Prostate gland (tissue), 2 donors: ENCODE measurements at places on chromosomes 16 and 17. TPM values are rescaled to one million over a fixed set of nuclear protein-coding genes. Genes with fewer than 3 reads are reported as not detected.

- H3K36me3 ChIP-seq: no peaks in the 10 kb centered on the region
- H3K4me3 ChIP-seq: no peak overlapping the region
- H3K27ac ChIP-seq: no peak overlapping the region
- DNase-seq: no peak
- no peaks in the 10 kb centered on the region for H3K27me3 ChIP-seq
- H3K4me1 ChIP-seq: no peaks in the 10 kb centered on the region
Measured at GRCh38 chr17:74633326-74633725, 9.8 kb upstream of the CD300E start.

DNA sequence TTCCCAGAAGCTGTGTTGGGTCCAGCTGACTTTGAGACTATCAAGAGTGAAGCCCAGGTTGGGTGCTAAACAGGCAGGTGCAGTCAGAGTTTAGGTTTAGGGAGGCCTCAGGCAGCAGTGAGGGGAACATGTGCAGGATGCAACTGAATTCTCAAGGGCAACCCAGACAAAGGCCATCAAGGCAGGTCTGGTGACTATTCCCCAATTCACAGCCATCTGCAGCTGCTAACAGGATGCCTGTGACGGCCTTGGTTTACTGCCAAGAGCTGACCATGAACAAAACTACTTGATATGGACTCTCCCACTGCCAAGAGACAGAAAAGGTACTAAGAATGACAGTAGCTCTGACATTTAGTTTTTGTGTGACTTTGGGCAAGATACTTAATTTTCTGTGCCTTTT, 45.2 kb upstream of the BCAR1 start:
- H3K36me3 ChIP-seq: no peaks in the 10 kb centered on the region
- H3K27me3 ChIP-seq: no peaks in the 10 kb centered on the region
- DNase-seq: no peak

DNA sequence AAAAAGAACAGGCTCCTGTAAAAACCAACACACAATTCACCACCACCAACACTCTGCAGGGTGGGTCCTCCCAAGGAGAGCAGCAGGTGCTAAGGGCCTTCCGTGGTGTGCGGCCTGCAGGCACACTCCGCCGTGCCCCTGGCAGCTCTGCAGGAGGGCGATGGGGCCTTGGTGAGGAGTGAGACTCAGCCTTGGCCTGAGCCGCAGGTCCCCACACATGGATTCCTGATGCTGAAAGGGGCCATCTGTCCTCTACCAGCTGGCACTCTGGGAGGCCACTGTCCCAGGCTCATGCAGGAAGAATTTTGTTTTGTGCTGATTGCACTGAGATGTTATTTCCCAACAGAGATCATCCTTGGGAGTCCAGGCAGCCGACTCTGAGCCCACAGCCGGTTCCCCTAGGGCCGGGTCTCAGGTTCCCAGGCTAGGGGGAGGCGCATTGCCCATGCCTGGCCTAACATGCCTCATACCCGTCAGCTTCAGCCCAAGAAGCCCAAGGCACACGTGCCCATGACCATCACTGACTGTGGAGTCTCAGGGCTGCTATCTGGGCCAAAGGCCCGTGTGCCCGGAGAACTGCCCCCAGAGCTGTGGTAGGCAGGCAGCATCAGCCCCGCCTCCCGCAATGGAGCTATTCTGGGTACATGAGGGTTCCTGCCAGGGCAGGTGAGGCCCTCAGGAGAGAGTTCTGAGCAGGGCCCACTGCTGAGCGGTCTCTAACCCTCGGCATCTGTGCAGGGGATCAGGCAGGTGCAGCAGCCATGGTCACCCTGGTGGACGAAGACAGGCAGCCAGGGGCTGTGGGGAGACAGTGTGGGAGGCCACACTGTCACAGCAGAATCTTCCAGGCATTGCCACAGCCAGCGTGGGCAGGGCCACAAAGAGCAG, 97.9 kb upstream of the ZNF469 start:
- no peaks in the 10 kb centered on the region for H3K36me3 ChIP-seq
- DNase-seq: no peak
- no peaks in the 10 kb centered on the region for H3K4me1 ChIP-seq
- no peak overlapping the region for H3K27ac ChIP-seq
- no peak overlapping the region for H3K4me3 ChIP-seq
- no peaks in the 10 kb centered on the region for H3K27me3 ChIP-seq

DNA sequence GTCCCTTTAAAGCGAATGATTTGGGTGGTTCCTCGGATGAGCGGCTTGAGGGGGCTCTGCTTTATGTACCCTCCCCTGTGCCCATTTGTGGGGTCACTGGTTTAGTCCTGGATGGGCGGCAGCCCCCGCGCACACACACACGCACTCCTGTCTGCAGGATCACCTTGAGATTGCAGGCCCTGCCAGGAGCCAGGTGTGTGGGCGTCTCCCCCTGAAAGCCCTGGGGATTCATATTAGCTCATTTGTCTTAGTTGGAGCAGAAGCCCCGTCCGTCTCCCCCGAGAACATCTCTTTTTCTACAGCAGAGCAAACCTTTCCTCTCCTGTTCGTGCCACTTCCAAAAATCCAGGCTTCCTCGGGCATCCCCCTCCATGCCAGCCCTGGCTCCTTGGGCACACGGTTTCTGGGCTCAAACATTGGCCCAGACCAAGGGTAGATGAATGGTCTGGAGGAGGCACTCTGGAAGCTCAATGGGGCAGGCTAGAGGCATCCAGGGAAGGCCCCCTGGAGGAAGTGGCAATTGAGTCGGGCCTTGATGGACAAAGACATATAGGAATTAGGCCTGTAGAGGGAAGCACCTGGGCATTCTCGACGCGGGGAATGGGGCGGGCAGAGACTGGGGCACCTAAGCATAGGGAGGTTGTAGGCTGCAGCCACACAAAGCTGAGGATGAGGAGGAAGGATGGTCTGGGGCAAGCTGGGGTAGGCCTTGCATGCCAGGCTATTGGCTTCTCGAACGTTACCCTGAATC, 218.5 kb upstream of the GSE1 start:
- H3K36me3 ChIP-seq: no peaks in the 10 kb centered on the region
- H3K4me3 ChIP-seq: no peak overlapping the region
- peaks cover 8% of the 10 kb centered on the region for H3K4me1 ChIP-seq
- no peaks in the 10 kb centered on the region for H3K27me3 ChIP-seq
- DNase-seq: no peak

PRR11 gene
- 3.2 TPM for total RNA-seq

- no peak overlapping the region for H3K27ac ChIP-seq
- H3K4me3 ChIP-seq: no peak overlapping the region
- no peaks in the 10 kb centered on the region for H3K27me3 ChIP-seq
- no peaks in the 10 kb centered on the region for H3K36me3 ChIP-seq
Measured at GRCh38 chr16:49639739-49640431, 216.0 kb downstream of the ZNF423 start.

GRCh38 chr17:13385481-13385911, 216.2 kb downstream of the HS3ST3A1 start:
- DNase-seq: no peak
- no peak overlapping the region for H3K4me3 ChIP-seq
- H3K27ac ChIP-seq: no peak overlapping the region
- H3K4me1 ChIP-seq: no peaks in the 10 kb centered on the region
- no peaks in the 10 kb centered on the region for H3K27me3 ChIP-seq

DNA sequence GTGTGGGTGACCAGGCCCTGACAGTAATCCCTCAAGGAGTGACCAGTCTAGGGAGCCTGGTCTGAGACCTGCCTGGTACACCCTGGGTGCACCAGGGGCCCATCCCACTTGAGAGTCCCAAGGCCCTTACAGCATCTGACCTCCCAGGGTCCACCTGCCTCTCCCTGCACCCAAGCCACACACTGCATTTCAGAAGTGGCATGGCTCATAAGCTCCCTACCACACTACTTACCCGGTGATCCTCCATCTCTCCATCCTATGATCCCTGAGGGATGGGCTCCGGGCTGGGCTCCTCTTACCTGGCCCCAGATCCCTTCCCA, 40.6 kb downstream of the LGALS9 start:
- no peak for DNase-seq
- no peaks in the 10 kb centered on the region for H3K4me1 ChIP-seq
- no peak overlapping the region for H3K27ac ChIP-seq
- H3K4me3 ChIP-seq: no peak overlapping the region

CIBAR2 gene
- not detected for total RNA-seq

- no peak overlapping the region for H3K4me3 ChIP-seq
- H3K4me1 ChIP-seq: no peaks in the 10 kb centered on the region
- H3K27ac ChIP-seq: no peak overlapping the region
- DNase-seq: no peak
- H3K36me3 ChIP-seq: no peaks in the 10 kb centered on the region
- H3K27me3 ChIP-seq: no peaks in the 10 kb centered on the region
Measured at GRCh38 chr16:47947723-47948122, 208.1 kb downstream of the ABCC12 start.

OR1A1 gene
- total RNA-seq: not detected

DNA sequence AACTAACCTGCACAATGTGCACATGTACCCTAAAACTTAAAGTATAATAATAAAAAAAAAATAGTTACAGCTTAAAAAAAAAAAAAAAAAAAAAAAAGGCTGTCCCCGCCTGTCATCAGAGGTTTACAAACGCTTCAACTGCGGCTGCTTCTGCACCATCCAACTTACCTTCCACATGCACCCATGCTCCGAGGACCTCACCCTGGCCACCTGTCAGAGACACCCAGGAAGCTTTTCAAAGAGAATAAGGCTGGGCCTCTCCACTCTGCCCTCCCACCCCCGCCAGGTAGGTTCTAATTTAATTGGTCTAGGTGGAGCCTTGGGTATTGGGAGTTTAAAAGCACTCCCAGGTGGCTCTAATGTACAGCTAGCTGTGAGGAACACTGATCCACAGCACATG, 64.9 kb downstream of the COPRS start:
- H3K4me1 ChIP-seq: no peaks in the 10 kb centered on the region
- H3K36me3 ChIP-seq: no peaks in the 10 kb centered on the region
- DNase-seq: no peak
- H3K27me3 ChIP-seq: no peaks in the 10 kb centered on the region

GRCh38 chr17:66620528-66620927, 214.4 kb upstream of the CACNG5 start:
- H3K4me1 ChIP-seq: no peaks in the 10 kb centered on the region
- no peaks in the 10 kb centered on the region for H3K36me3 ChIP-seq

- no peak overlapping the region for H3K27ac ChIP-seq
- no peak for DNase-seq
- H3K4me3 ChIP-seq: no peak overlapping the region
Measured at GRCh38 chr17:9236286-9237052, 215.2 kb downstream of the NTN1 start.

ITGB3 gene
- 12.4 TPM for total RNA-seq

DNA sequence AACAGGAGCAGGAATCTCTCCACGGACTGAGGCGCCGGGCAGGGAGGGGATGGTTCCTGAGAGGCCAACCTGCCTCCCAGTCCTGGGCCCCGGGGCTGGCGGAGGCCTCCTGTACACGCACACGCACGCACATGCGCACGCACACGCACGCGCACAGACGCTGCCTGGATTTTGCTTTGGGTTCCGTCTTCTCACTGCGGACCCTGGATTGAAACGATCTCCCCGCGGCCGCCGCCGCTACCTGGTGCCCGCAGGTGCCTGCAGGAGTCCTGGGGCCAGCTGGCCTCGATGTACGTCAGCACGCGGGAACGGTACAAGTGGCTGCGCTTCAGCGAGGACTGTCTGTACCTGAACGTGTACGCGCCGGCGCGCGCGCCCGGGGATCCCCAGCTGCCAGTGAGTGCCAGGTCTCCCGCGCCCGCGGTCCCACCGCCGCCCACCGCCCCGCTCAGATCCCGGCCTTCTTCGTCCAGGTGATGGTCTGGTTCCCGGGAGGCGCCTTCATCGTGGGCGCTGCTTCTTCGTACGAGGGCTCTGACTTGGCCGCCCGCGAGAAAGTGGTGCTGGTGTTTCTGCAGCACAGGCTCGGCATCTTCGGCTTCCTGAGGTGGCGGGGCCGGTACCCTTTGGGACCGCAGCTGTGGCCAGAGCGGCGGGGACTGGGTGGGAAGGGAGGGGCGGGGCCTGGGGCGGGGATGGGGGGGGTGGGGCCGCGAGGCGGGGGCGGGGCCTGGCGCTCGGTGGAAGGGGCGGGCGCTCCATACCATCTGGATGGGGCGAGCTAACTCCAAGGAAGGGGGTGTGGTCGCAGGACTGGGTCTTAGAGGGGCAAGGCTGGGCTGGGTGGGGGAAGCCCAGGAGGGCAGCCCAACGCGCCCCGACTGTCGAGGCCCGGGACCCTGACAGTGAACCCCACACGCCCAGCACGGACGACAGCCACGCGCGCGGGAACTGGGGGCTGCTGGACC, 12.3 kb downstream of the CES4A start:
- H3K27ac ChIP-seq: peak overlapping the region; percentile 54
- H3K4me1 ChIP-seq: no peaks in the 10 kb centered on the region
- DNase-seq: peak; percentile 62
- H3K4me3 ChIP-seq: peak overlapping the region; percentile 39
- no peaks in the 10 kb centered on the region for H3K36me3 ChIP-seq

DNA sequence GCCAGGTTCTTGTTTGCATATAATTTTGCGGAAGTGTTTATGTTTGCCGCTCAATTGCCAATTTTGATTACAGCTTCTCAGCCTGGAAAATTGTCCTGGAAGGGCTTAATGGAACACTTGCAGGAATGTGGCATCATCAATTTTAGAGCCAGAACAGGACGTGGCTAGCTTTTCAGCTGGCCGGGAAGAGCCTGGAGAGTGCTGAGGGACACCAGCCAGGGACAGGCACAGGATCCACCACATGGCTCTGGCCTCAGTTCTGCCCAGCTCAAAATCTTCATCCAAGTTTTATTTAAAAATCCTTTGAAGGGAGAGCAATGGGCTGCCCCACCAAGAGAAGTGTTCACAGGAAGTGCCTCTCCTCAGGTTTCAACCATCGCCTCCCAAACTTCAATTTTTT, 287.2 kb upstream of the HSBP1 start:
- no peak overlapping the region for H3K27ac ChIP-seq
- no peak overlapping the region for H3K4me3 ChIP-seq
- no peaks in the 10 kb centered on the region for H3K36me3 ChIP-seq
- H3K27me3 ChIP-seq: no peaks in the 10 kb centered on the region
- DNase-seq: no peak
- H3K4me1 ChIP-seq: no peaks in the 10 kb centered on the region

CFAP97D1 gene
- 1.1 TPM for total RNA-seq
